ENCODE measurements at places on chromosomes 6 and 20. TPM values are rescaled to one million over a fixed set of nuclear protein-coding genes. Genes with fewer than 3 reads are reported as not detected.

The TMEM74B gene
- 1.3 TPM for polyA plus RNA-seq

- no peak for DNase-seq
Observed at GRCh38 chr20:58212636-58213035, 15.8 kb downstream of the ANKRD60 start.

The CAPN11 gene
- 1.0 TPM for polyA plus RNA-seq

DNA sequence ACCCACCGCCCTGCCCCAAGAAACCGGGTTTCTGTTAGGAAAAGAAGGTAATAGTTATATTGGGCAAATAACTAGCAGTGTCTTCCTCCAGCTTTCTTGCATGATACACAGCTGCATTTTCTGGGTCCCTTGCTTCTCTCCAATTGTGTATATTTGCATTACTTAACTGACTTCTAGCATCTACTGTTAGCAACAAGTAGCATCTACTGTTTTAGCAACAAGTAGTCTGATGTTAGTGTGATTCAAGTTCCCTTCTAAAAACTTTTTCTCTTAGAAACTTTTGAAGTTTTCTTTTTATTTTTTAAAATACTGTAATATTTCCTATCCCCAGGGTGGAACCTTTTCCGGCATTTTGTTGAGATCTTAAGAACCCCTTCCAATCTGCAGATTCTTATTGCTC is 221.2 kb downstream of the CLIC5 start:
- no peak for DNase-seq

GRCh38 chr20:49450281-49450721 is 32.2 kb downstream of the KCNB1 start:
- no peak for DNase-seq

GRCh38 chr6:21586740-21587178 is 6.8 kb upstream of the SOX4 start:
- DNase-seq: no peak

The NKAPL gene
- 1.5 TPM for polyA plus RNA-seq

DNA sequence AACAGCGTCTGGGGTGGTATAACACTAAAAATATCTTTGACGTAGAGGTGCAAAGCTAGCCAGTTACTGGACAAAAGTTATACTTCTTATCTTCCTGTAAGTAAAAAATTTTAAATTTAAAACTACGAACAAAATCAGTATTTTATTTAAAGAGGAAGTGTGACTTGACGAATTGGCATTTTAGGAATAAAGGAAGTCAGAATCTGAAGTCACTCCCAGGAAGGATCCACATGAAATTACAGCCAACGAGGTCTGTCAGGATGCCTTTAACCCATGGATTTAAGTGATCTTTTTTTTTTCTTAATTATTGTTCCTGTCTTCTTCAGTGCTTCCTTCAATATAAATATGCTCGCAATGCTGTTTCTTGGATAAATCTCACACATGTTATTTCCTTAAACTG is 27.2 kb upstream of the SNX9 start:
- no peak for DNase-seq

The OR2J3 gene
- 0.05 TPM for polyA plus RNA-seq

The ZNF391 gene
- polyA plus RNA-seq: 1.7 TPM

DNA sequence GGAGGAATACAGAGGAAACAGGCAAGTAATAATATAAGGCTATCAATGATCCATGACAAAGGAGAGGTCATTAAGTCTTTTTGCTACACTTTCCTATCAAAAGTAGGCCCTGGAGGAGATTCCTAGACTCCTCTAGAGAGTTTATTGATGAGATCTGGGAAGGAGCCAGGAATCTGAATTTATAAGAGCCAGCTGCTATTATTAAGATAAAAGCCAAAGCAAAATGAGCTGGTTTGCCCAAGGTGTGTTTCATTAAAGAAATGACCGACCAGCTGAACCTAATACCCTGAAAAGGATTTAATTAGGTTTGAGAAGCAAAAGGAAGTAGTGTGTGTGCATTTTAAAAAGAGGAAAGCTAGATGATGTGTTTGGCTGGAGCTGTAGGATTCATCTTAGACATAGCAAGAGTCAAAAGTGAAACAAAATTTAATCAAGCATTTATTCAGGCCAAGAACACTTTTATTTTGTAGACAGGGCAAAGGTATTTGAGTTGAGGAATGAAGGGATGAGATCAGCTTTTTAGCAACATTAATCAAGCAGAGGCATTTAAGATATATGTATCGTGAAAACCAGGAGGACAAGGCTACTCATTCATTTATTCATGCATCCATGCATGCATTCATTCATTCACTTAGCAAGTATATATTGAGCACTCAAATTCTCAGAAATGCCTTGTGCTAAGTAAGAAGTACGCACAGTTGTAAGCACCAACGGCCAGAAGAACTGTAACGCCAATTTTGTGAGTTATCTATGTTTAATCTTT is 43.5 kb upstream of the SCAF8 start:
- DNase-seq: no peak

The SLC32A1 gene
- 0.11 TPM for polyA plus RNA-seq

The LHFPL5 gene
- polyA plus RNA-seq: 0.09 TPM

- peak; percentile 45 for DNase-seq
Observed at GRCh38 chr6:73854998-73855718, 159.2 kb downstream of the CD109 start.

- DNase-seq: peak; percentile 56
Observed at GRCh38 chr6:40308533-40309306, 278.4 kb downstream of the LRFN2 start.

The TMEM239 gene
- under 0.01 TPM for polyA plus RNA-seq

GRCh38 chr6:23522792-23523547 is 603.0 kb upstream of the NRSN1 start:
- DNase-seq: no peak

All from thymus (tissue), 14 donors.